ENCODE measurements at places on chromosomes 13 and 19. TPM values are rescaled to one million over a fixed set of nuclear protein-coding genes. Genes with fewer than 3 reads are reported as not detected.

DNA sequence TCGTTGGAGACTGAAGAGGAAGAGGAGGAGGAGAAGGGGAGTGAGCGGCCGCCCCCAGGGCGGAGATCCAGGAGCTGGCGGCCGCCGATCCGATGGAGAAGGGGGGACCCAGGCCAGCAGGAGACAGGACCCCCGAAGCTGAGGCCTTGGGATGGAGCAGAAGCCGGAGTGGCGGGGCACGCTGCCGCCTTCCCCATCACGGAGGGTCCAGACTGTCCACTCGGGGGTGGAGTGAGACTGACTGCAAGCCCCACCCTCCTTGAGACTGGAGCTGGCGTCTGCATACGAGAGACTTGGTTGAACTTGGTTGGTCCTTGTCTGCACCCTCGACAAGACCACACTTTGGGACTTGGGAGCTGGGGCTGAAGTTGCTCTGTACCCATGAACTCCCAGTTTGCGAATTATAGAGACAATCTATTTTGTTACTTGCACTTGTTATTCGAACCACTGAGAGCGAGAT lies 1.8 kb downstream of the GADD45B start:
- DNase-seq: peak; percentile 37

DNA sequence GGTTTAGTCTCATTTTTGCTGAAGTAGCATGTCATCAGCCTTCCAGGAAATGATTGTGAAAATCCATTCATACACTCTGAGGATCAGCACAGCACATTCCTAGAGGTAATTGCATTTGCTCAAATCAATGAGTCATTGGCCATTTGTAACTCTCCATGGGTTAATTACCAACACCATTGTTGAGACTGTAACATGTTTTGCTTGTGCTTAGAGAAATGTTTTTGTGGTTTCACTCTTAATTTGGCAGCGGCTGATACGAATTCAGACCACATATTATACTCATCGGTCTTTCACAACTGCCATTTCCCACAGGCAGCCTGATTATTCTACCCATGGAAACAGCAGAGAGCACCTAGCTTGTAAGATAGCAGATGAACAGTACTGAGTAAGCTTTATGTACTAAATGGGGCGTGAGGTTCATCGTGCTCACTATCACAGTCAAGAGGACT lies 110.3 kb downstream of the NHLRC3 start:
- DNase-seq: no peak

GRCh38 chr19:50826492-50827240 lies 3.1 kb upstream of the KLK1 start:
- DNase-seq: no peak

- DNase-seq: no peak
Measured at GRCh38 chr19:12868540-12869112, 12.6 kb downstream of the DNASE2 start.

NLRP8 gene
- total RNA-seq: not detected

ZNF439 gene
- 9.6 TPM for total RNA-seq

ZNF793 gene
- total RNA-seq: 6.6 TPM

SLC17A7 gene
- total RNA-seq: 1.0 TPM

PEAK3 gene
- total RNA-seq: 1.4 TPM

Data from mucosa of descending colon (tissue), 3 donors.